MV-4-11 (cell line): ENCODE measurements at places on chromosomes 1 and 21.

- peak; percentile 98 for DNase-seq
Measured at GRCh38 chr1:165854101-165854845, 26.9 kb downstream of the UCK2 start.

DNA sequence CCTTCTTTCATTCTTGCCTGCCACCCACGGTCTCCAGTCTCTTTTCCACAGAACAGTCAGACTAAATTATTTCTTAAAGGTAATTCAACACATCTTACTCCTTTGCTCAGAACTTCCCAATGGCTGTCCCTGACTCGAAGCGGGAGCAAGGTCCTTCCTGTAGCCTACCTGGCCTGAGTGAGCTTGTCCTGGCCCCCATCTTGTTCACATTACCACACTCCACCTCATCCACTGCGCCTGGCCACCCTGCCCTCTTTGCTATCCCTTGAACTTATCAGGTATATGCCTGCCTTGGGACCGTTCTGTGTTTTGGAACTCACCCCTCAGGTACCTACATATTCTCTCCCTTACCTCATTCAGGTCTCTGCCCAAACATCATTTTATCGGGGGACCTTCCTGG lies 13.3 kb upstream of the GLIS1 start:
- no peak for DNase-seq

DNA sequence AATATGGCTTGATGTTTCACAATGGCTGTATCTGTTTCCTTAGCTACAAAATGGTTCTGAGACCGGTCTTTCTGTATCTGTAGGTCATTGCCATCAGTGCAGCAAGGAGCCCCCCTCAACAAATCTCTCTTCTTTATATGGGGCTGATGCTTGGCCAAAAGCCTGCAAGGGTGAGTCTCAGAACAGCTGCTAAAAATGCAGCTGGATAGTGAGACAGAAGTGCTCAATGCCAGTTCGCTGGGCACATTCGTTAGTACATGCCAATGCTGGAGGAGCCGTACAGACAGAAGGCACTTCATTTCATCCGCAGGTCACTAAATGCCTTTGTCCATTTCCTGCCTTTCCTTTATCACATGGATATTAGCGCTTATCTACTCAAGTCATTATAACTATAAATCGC lies 67.3 kb downstream of the RUNX1 start:
- no peak for DNase-seq

DNA sequence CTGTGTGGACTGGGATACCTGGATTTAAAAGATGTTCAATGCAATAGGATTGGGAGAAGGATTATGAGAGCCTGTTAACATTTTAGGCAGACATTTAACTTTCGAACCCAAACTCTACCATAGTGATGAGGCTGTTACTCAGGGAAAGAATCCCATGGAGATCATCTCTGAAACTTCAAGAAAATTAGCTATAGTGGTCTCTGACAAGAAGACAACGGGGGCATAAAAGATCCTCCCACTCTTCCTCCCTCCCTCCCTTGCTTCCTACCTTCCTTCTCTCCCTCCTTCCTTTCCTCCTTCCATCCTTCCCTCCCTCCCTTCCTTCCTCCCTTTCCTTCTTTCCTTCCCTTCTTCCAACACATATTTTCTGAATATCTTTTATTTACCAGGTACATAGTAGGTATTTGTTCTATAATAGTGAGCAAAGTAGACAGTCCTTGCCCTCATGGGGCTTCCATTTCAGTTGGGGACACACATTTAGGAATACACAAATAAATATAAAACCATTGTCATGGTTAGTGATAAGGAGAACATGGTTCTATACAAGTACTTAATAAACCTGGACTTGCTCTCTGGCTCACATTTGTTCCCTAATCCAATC lies 143.2 kb downstream of the ATP6V1G3 start:
- no peak for DNase-seq

GRCh38 chr1:16076031-16076864 lies 2.8 kb upstream of the FAM131C start:
- DNase-seq, result no peak

GRCh38 chr21:25987531-25987930 lies 183.0 kb downstream of the APP start:
- no peak for DNase-seq

DNA sequence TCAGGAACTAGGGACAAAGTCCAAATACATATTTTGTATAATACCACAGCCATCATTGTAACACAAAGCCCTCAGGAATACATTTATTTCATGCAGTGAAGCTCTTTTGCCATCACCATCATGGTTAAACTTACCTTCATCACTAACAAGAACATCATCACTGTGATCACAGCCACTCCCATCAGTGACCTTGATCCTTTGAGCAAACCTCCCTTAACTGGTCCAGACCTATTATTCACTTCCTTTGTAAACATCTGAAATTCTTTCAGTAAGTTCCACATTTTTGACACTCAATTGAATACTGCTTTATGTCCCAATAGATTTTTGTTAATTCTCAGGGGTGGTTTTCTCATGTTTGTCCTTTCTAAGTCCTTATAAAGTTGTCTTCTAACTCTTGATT lies 16.2 kb upstream of the KPRP start:
- no peak for DNase-seq

DNA sequence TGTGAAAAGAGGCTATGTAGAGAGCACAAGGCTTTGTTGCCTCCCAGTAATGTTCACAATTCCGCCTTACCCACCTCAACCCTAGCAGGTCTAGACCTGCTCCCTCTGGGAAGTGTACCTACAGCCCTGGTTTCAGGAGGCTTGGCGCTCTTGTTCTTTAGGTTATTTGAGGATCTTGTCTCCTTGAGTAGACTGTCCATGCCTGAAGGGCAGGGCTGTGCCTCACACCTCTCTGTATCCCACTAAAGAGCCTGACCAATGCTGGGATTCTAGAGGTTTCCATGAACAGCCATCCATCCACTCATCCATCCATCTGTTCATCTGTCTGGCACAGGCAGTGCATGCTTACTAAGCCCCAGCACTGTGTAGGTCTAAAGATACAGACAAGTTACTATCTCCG lies 1.0 kb downstream of the RAB7B start:
- DNase-seq, result no peak

- no peak for DNase-seq
Measured at GRCh38 chr1:212670301-212670700, 29.3 kb downstream of the BATF3 start.

GRCh38 chr21:45615145-45615711 lies 28.3 kb upstream of the PCBP3 start:
- DNase-seq, result peak; percentile 65

GRCh38 chr1:93447481-93448291 lies at the start of gene FNBP1L:
Gene FNBP1L, plus strand, starts transcription at chr1:93448118. Its CDS starts 164 bp downstream, at chr1:93448282.
- no peak for DNase-seq

GRCh38 chr1:155107309-155108264 lies 20.1 kb upstream of the EFNA1 start:
- DNase-seq, result no peak

DNA sequence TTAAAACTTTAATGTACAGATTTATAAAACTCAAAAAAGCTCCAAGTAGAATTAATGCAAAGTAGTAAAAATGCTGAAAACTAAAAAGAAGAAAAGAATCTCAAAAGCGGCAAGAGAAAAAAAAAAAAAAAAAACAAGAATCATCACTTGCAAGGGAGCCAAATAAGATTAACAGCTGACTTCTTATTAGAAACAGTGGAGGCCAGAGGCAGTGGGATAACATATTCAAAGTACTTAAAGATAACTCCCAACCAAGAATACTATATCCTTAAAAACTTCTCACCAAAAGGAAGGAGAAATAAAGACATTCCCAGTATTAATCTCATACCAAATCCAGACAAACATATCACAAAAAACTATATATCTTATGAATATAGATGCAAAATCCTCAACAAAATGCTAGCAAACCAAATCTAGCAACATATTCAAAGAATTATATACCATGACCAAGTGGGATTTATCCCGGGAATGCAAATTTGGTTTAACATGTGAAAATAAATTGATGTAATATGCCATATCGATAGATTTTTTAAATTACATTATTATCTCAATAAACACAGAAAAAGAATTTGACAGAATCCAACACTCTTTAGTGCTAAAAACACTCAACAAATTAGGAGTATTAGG lies 62.7 kb downstream of the CAMK2N1 start:
- no peak for DNase-seq

GRCh38 chr1:239493811-239494414 lies 107.5 kb downstream of the CHRM3 start:
- no peak for DNase-seq

- no peak for DNase-seq
Measured at GRCh38 chr1:18108299-18109057, 880 bp downstream of the IGSF21 start.

GRCh38 chr1:167650269-167651160 lies 20.5 kb downstream of the RCSD1 start:
- peak; percentile 60 for DNase-seq

DNA sequence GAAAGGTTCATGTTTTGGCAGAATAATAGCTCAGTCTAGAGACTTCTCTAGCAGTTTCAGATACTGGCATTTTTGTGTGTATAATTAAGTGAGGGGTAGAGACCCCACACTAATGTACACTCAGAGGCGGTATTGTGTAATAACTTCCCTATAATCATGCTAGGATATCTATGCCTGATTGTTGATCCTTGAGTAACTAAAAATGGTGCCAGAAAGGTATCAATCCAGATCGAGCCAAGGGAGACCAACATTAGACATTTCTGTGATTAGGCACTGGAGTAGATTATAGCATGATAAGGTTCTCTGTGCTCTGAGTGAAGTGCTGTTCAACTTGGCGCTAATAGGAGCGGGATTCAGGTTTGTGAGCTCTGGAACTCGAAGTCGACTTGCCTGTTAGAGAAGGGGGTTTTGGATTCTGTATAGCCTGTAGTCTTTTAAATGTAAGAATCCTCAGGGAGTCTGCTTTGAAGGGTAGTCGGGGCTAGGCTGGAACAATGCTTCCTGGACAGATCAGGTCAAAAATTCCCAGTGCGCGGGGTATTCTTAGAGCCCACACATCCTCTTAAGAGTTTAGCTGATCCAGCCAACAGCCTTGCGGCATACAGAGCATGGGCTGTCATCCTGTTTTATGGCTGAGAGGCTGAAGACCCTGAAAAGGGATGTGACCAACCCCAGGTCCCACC lies 24.2 kb downstream of the MAN1C1 start:
- DNase-seq, result no peak

GRCh38 chr1:186535388-186536133 lies 74.6 kb upstream of the PDC start:
- peak; percentile 76 for DNase-seq

DNA sequence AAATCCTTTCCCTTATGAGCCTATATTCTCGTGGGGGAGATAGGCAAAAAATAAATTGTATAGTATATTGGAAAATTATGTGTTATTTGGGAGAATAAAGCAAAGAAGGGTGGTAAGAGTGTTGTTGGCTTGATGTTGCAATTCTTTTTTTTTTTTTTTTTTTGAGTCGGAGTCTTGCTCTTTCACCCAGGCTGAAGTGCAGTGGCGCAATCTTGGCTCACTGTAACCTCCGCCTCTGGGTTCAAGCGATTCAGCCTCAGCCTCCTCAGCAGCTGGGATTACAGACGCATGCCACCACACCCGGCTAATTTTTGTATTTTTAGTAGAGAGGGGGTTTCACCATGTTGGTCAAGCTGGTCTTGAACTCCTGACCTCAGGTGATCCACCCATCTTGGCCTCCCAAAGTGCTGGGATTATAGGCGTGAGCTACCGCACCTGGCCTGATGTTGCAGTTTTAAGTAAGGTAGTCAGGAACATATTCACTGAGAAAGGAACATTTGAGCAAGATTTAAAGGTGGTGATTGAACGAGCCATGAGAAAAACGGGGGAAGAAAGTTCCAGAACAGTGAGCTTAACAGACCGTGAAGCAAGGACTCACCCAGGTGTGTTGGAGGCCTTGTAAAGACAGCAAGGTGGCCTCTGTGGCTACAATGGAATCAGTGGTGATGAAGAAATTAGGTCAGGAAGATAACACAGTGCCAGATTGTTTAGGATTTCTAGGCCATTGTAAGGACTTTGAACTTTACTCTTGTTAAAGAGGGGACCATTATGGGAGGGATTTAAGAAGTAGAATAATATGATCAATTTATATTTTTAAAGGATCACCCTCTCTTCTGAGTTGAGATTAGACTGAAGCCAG lies 45.8 kb downstream of the RPRD2 start:
- peak; percentile 68 for DNase-seq

DNA sequence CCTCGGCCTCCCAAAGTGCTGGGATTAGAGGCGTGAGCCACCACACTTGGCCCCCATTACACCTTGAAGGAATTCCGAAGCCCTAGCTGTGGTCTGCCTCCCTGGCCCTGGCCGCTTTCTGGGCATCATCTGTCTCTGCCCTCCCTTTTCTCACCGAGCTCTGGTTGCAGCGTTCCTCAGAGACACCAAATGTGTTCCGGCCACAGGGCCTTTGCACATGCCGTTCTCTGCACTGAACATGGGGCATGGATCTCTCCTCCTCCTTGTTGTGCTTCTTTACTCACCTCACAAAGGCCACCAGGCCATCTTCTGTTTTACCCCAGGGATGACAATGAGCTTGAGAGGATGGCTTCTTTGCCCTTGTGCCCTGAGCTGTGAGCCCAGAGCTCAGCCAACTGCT lies 39.3 kb downstream of the CA6 start:
- no peak for DNase-seq

- DNase-seq, result no peak
Measured at GRCh38 chr1:157357111-157357510, 195.2 kb downstream of the FCRL5 start.

DNA sequence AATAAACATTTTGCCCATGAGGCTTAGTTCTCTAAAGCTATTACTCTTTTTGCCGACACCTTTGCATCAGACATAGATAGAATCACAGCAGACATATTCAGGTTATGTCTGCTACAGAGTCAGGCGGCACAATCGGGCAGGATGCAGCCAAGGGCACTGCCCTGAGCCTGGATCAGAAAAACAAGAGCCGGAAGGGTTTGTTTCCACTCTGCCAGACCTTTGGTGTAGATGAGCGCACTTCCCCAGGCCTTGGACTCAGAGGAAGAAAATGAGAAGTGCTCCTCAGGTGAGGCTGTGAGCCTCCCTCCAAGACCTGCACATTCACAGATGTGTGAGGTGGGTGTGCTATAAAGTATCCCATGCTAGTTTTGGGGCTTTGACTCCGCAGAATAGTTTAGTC lies 43.7 kb downstream of the GNG12 start:
- DNase-seq, result no peak

- peak; percentile 66 for DNase-seq
Measured at GRCh38 chr1:115807723-115808122, 33.2 kb downstream of the NHLH2 start.

GRCh38 chr1:154720328-154721297 lies 112.6 kb upstream of the ADAR start:
- peak; percentile 92 for DNase-seq

- peak; percentile 91 for DNase-seq
Measured at GRCh38 chr1:23727362-23727811, 15.9 kb upstream of the ELOA start.

GRCh38 chr1:182185842-182186756 lies 124.6 kb upstream of the ZNF648 start:
- no peak for DNase-seq

- no peak for DNase-seq
Measured at GRCh38 chr1:193120604-193121166, 1.1 kb upstream of the CDC73 start.
